Naive B cell (primary cell): ENCODE measurements at places on chromosomes 3 and 15.

GRCh38 chr15:90203922-90204321 lies 2.8 kb downstream of the SEMA4B start:
- no peak for DNase-seq

GRCh38 chr15:63195569-63196015 lies 6.2 kb downstream of the RAB8B start:
- no peak for DNase-seq

DNA sequence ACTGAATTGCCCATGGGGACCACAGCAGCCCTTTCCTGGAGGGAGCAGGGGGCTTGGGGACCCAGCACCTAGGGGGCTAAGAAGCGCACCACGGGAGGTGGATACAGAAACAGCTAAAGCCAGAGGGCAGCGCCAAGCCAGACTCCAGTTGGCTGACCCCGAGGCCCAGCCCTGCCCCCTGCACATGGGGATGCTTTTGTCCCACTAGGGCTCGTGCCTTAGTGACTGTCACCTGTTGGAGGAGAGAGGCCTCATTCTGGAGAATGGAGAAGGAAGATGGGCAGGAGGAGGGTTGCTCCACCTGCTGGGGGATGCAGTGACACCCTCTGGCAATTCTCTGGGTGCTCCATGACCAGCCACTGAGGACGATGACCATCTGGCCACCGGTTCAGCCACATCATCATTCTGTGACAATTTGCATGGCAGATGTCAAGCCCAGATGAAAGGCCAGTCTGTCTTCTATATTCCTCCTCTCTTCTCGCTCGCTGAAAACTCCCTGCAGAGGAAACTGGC lies 167.8 kb upstream of the TLE3 start:
- no peak for DNase-seq

DNA sequence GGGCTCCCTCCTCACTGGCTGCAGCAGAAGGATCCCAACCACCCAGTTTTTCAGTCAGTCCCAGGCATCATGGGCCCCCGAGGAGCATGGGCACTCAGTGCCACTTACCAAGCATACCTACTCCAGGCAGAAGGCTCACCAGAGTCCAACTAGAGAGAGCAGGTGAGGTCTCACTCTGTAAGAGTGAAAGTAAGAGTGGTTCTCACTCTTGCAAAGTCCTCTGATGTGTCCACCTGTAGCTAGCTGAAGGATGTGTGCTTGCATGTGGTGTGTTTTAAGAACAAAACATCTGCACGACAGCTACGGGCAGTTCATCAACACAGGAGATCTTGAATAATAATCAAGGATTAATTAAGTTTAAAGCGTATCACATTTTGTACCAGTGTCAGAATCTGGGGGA lies 49.7 kb downstream of the CCK start:
- no peak for DNase-seq

DNA sequence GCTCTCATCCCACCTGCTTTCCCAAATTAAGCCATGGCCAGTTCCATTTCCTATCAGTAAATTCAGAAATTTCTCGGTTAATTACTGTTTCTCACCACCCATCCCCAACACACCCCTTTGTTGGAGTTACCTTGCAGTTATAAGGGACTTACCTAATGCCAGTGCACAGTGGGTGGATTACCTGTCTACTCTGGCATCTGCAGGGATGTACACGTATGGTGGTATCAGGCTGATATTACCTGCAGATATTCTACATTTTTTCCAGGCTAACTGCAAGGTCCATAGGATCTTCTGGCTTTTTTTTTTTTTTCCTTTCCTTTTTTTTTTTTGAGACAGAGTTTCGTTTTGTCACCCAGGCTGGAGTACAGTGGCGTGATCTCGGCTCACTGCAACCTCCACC lies 7.9 kb upstream of the MRAS start:
- no peak for DNase-seq

- no peak for DNase-seq
These were observed 41.9 kb downstream of the PLCH1 start for GRCh38 chr3:155702745-155703591.

DNA sequence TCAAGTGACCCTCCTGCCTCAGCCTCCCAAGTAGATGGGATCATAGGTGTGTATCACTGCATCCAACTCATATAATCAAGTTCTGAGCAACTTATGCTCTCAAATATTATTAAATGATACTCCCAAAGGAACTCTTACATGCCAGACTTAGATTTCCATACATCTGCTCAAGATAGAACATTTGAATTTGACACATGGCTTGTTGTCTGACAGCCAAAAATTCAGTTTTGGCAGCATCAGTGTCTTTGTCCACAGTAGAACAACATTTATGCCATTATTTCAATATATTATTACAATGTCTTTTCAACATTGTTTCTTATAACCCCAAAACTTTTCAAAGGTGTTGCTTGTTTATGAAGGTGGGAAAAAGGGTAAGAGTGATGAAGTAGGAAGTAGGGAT lies 116.2 kb downstream of the SUCNR1 start:
- no peak for DNase-seq

- no peak for DNase-seq
These were observed 170.8 kb downstream of the SLC9A9 start for GRCh38 chr3:143677430-143677829.

- DNase-seq, result no peak
These were observed 107.0 kb upstream of the PFN2 start for GRCh38 chr3:150077581-150078247.

DNA sequence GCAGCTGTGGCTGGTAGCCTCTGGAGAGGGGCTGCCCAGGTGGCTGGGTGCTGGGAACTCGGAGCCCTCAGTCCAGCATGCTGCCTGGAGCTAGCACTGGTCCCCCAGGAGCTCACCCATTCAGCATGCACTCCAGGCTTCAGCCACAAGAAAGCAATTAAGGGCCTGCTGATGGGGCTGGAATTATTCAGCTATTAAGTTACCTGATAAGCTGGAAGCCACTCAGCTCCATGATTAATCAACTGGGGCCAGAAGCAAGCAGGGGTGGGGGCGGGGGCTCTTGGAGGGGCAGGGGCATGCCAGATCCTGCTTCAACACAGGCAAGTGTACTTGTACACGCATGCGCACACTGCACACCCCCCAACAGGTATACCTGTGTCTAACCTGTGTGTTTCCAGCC lies 22.1 kb upstream of the TMEM115 start:
- DNase-seq, result no peak

DNA sequence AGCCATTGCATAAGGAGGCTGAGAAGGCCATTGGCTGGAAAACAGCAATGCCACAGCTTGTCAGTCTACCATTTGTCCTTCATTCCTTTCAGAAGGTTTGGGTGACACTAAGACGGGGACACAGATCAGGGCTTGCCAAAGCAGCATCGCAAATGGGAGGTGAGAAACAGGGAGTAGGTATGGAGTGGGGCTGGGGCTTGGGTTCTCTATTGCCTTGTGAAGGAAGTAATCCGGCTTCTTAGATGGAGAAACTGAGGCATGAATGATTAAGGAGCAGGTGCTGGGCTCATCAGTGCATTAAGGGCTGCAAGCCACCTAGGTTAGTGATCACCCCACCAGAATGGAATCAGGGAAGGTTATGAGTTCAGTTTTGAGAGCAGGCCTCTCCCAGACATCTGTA lies 115.6 kb upstream of the NMNAT3 start:
- DNase-seq, result no peak

DNA sequence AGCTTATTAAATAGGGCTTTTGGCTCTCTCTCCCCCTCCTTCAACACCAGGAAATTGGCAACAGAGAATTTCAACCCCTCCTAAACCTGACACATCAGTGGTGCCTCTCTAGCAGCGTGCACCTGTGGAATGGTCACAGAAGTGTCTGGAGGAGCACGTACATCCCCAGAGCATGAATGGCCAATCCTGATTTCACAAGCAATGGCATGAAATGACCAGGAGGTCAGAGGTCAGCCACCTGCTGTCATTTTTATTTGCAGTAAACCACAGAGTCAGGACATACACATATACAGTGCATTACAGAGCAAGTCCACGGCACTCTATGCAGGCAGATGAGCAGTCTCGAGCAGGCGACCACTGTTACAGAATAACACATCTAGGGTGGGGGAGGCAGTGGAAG lies 25.1 kb upstream of the ETV5 start:
- no peak for DNase-seq

- DNase-seq, result no peak
These were observed 31.0 kb upstream of the SLCO2A1 start for GRCh38 chr3:134060561-134061385.

- no peak for DNase-seq
These were observed 1075.1 kb downstream of the AGBL1 start for GRCh38 chr15:87154761-87155160.

- no peak for DNase-seq
These were observed 323.3 kb upstream of the TLE3 start for GRCh38 chr15:70420948-70421482.

GRCh38 chr15:58015565-58015964 lies 49.9 kb downstream of the ALDH1A2 start:
- DNase-seq, result no peak

DNA sequence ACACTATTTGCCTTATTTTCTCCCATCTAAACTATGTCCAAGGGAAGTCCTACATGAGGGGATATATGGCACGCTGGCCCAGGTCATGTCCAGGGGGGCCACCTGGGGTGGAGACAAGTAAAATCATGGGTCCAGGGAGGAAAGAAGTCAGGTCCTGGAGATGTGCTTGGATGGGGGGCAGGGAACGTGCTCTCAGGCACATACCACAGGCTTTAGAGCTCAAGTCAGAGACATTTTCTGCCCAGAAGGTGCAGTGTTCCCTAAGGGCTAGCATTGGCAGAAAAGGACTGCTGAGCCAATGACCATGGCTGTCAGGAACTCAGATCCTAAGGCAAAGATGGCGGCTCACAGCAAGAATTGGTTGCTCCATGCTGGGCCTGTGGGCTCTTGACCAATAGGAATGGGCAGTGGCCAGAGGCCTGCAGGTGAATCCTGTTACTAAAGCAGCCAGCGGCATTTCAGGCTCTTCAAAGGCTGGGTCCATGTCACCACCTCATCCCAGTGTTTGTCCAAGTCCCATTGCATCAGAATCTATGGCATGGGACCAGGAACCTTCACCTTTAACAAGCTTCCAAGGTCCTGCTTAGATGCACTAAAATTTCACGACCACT lies 175.0 kb downstream of the RPLP1 start:
- DNase-seq, result no peak

- no peak for DNase-seq
These were observed 130.3 kb upstream of the ZPLD1 start for GRCh38 chr3:102304550-102304949.

DNA sequence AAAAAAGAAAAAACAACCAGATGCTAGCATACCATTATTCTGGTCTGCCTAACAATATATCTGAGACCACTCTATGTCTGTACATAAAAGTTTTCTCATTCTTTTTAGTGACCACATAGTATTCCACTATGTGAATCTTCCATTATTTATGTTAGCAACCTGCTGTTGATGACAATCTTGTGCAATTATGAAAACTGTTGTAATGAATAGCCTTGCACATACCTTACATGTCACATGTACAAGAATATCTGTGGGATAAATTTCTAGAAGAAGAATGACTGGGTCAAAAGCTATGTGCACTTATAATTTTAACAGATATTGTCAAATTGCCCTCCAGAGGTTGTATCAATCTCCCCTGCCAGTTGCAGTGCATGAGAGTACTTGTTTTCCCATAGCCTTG lies 62.5 kb downstream of the ARHGAP31 start:
- no peak for DNase-seq

- no peak for DNase-seq
These were observed 5.4 kb downstream of the MUC4 start for GRCh38 chr3:195806211-195806915.

DNA sequence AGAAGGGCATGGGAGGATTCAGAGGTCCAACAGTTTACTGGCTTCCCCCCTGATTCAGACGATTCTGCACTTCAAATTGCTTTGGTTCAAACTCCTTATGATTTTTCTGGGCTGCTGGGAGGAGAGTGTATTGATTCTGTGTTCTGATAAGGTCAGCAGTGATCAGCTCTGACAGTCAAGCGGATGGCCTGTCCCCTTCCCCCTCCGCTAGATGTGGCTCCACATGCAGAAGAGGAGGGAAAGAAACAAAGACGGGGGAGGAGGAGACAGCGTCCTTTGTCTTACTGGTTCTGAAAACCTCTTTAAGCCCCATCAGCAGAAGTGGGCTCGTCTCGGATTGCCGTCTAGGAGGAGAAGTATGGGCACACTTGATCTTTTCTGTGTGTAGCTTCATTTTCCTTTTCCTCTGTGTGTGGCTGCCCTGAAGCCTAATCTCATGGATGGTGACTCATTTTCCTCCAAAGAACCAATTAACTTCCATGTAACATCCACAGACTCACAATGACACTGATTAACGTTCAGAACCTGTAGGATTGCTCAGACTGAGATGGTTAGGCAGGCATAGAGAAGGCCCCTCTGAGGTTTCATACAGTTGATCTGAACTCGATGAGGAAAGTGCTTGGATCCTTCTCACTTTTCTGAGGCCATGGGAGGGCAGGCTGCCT lies 162.4 kb upstream of the PPP2R3A start:
- DNase-seq, result no peak

DNA sequence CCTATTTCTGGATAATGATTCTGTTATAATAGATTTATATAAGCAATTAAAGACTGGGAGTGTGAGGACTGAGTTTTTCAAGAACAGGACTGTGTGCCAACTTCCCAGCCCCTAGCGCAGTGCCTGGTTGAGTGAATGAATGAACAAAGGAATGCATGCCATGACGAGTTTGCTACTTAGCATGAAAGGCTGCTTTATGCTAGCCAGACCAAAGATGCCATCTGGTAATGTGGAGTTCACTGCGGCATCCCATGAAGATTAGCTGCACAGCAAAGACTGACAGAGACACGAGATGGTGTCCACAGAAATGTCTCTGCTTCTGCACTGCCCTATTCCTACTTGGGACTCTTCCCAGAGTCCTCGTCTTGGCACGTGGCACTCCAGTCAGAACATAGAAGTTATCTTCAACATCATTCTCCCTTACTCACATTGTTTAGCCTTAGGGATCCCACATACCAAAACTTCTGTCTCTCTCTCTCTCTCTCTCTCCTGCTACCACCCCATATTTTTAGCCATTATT lies 283.9 kb upstream of the CTNNB1 start:
- no peak for DNase-seq

- DNase-seq, result no peak
These were observed 241.2 kb downstream of the PDZRN3 start for GRCh38 chr3:73383470-73384049.

- no peak for DNase-seq
These were observed 20.2 kb downstream of the RYR3 start for GRCh38 chr15:33330931-33331330.

- no peak for DNase-seq
These were observed 73.4 kb downstream of the RFTN1 start for GRCh38 chr3:16439848-16440708.

DNA sequence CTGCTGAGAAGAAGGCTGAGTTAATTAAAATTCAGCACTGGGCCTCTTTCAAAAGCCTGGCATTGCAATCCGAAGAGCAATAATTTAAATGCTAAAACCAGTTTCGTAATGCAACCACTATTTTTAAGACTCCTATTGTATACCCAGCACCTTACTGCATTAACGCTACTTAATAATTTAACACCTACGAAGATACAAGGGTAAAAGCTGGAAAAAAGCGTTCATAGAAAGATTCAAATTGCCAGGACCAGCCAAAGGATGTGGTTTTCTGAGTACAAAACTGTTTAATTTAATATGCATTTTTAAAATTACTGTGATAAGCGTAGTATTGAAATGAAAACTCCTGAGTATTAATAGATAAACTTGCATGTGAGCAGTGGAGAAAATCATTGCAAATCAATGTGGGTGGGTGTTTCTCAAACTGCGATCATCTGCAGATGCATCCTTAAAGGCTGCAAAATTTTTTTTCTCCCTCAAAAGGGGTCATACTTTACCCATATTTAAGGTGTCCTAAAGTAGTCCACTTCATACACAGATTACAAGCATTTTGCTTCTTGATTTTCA lies 12.9 kb upstream of the RASGRP1 start:
- DNase-seq, result no peak
